ENCODE measurements at places on chromosomes 7 and 10. TPM values are rescaled to one million over a fixed set of nuclear protein-coding genes. Genes with fewer than 3 reads are reported as not detected.

The SAP25 gene
- total RNA-seq: 13.6 TPM

The NPY4R gene
- total RNA-seq: not detected

The C10orf90 gene
- not detected for total RNA-seq

The GNAT3 gene
- not detected for total RNA-seq

The CLDN4 gene
- total RNA-seq: 0.85 TPM
